ENCODE measurements at places on chromosomes 1 and 21.

GRCh38 chr1:25629836-25630235 is 13.2 kb downstream of the MAN1C1 start:
- DNase-seq, result no peak

GRCh38 chr1:3714284-3714741 is 37.9 kb upstream of the CCDC27 start:
- no peak for DNase-seq

DNA sequence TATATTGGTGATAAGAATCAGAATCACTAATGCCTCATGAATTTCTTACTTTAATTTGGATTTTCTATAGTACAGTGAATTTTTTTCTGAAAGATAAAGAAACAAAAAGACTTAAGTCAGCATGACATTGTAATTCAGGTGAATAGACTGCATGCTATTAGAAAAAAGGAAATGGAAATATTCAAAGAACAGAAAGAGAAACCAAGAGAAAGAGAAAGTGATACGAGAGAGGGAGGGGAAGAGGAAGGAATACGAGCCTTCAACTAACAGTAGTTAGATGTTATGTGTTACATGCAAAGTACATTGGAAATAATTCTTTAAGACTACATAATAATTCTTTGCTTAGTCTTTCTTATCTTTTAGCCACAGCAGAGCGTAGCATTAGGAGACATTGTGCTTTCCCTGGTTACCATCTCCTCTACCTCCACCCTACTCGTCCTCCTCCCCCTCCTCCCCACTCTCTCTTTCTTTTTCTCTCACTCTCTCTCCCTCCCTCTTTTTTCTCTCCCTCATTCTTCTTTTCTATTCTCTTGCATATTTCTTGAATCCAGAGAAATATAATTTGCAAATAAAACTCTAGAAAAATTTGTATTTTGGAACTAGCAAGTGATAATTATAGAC is 46.4 kb upstream of the ADGRL4 start:
- DNase-seq, result no peak

DNA sequence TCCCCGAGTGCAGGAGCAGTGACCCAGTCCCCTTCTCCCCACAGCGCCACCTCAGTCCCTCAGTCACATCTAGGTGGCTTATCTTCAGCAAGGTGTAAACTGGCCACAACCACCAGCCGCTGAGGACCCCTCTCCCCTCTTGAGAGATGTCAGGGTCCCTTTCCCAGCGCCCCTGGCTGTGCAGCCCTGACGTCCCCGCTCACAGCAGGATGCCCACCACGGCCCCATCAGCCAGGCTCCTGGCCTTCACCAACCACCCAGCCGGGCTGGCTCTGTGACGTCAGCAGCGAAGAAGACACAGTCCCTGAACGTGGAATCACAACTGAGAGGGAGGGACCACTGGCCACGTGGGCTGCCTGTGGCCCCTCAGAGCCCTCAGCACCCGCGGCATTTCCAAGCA is 249.4 kb downstream of the NPHP4 start:
- no peak for DNase-seq

DNA sequence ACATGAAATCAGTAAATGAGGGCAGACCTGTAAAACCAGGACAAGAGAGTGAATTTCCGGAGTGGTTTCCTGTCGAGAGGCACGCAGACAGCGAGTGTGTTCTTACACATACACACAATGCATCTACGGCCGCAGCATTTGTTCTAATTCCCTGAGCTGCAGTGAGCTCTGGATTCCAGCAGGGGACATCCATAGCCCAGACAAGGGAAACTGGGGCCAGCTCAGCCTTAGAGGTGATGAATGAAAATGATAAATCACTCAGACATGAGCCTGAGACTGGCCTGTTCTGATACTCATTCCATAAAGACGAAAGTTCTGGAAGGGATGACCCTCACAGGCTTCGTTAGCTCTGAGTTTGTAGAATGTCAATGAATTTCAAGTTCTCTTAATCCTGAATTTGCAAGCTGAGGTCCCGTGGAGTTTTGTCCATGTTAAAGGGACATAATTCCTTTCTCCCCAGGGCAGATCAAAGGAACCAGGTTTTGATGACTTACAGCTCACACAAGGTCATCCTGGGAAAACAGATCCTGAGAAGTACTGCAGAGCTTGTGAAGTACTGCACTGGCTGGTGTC is 207.9 kb upstream of the C1orf87 start:
- peak; percentile 1 for DNase-seq

- no peak for DNase-seq
These were observed 5.5 kb downstream of the LRRN2 start for GRCh38 chr1:204680051-204680450.

GRCh38 chr1:84434081-84434769 is 35.9 kb downstream of the DNASE2B start:
- no peak for DNase-seq

All from CD4-positive, alpha-beta T cell treated with Interleukin-21 for 1 hour (primary cell).